Stimulated activated CD4-positive, alpha-beta T cell treated with anti-CD3 and anti-CD28 coated beads, TNF-alpha, amount 100 ng/mL, for 1 hour (primary cell): ENCODE measurements at places on chromosomes 5 and 9.

GRCh38 chr9:125439434-125440272 is 178.0 kb downstream of the GAPVD1 start:
- no peak for DNase-seq

- no peak for DNase-seq
These were observed 4.8 kb downstream of the PSIP1 start for GRCh38 chr9:15505921-15506320.

- DNase-seq: no peak
These were observed 1.5 kb downstream of the NEK6 start for GRCh38 chr9:124259158-124259808.

- DNase-seq: no peak
These were observed 141.7 kb downstream of the AUH start for GRCh38 chr9:91220021-91220420.

GRCh38 chr9:136129176-136129575 is 10.5 kb upstream of the TMEM250 start:
- no peak for DNase-seq

GRCh38 chr9:133151041-133151440 is 12.7 kb downstream of the GBGT1 start:
- no peak for DNase-seq

DNA sequence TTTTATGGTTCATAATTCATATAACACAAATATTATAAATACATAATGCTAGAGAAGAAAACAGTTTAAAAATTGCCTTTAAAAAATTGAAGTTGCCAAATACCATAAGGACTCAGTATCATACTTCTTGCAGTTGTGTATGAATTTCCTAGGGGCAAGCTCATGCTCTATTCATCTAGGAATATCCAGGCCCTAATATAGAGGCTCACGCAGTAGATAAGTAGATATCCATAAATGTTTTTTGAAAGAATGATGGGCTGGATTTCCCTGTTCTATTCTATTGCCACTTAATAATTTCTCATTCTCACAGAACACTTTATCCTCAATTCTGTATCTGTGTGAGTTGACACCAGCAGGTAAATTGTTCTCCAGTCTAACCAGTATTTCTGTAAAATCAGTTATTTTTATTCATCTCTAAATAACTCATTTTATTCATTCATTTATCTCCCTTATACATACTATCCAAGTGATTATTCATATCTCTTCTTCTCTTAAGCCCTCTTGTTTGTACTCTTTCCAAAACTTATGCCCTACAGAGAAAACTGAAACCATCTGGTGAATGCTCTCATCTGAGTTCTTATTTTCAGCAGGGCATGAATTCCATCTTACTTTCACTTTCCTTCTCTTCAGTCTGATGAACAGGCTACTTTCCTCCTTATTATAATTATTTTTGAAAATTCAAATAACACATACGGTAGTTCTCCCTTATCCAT is 97.1 kb downstream of the SLC44A1 start:
- no peak for DNase-seq
